ENCODE measurements at places on chromosomes 16 and 17. TPM values are rescaled to one million over a fixed set of nuclear protein-coding genes. Genes with fewer than 3 reads are reported as not detected.

CCL4 gene
- total RNA-seq = not detected

RUSF1 gene
- 44.5 TPM for total RNA-seq

TNS4 gene
- not detected for total RNA-seq

SNX20 gene
- not detected for total RNA-seq

PHAF1 gene
- 12.0 TPM for total RNA-seq

CCL18 gene
- not detected for total RNA-seq

EVI2B gene
- not detected for total RNA-seq

ITGAL gene
- under 0.01 TPM for total RNA-seq

SLFN14 gene
- not detected for total RNA-seq

C16orf96 gene
- total RNA-seq = not detected

COPZ2 gene
- total RNA-seq = 130 TPM

IRF8 gene
- total RNA-seq = not detected

SLC38A8 gene
- not detected for total RNA-seq

TSPOAP1 gene
- under 0.01 TPM for total RNA-seq

SLC5A10 gene
- under 0.01 TPM for total RNA-seq

CDR2L gene
- total RNA-seq = 14.8 TPM

KRTAP1-1 gene
- not detected for total RNA-seq

All from smooth muscle cell of the coronary artery (primary cell).